ENCODE measurements at places on chromosomes 3 and 15.

DNA sequence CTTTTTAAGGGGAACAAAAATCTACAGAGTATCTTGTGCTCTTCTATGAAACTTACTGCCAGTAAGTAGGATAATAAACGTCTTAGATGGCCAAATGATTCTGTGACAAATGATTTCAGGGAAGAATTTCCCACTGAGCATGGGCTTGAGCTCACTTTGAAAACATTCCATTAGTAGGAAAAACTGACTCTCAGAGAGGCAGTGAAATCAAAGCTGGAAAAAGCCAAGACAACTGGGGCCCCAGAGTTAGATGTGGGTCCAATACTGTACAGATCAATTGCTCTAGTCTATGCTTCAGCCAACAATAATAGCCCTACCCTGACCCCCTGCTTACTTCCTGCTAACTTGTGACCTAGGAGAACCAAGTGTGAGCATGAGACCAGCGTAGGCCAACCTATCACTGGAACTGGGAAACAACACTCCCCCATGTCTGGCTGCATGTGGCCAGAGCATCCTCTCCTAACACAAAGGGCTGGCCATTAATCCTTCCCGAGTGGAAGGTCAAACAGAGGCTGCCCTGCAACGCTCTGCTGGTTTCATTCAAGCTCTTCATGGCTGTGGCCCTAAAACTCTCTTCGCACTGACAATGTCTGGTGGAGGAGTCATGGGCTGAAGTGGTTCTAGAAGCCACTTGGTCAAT lies 68.8 kb downstream of the FOXB1 start:
- no peak for DNase-seq

- DNase-seq, result no peak
These were observed 109.3 kb downstream of the OXNAD1 start for GRCh38 chr3:16374047-16374934.

- no peak for DNase-seq
These were observed 102.8 kb upstream of the GBE1 start for GRCh38 chr3:81864272-81864671.

DNA sequence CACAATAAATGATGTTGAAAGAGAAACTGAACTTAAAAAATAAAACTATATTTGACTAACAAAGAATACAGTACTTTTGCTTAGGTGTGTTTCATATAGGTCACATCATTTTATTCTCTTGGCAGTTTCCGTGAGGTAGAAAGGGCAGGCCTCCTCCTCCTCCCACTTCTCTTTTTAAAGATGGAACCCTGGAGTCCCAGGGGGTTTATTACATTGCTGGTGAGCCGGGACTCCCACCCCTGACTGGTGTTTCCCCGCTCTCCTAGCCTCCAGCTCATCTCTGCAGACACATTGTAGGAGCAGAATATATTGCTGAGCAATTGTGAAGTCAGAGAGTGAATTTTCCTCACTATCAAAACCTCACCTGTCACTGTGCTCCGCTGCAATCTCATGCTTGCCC lies 30.0 kb downstream of the ZDHHC23 start:
- DNase-seq, result no peak

DNA sequence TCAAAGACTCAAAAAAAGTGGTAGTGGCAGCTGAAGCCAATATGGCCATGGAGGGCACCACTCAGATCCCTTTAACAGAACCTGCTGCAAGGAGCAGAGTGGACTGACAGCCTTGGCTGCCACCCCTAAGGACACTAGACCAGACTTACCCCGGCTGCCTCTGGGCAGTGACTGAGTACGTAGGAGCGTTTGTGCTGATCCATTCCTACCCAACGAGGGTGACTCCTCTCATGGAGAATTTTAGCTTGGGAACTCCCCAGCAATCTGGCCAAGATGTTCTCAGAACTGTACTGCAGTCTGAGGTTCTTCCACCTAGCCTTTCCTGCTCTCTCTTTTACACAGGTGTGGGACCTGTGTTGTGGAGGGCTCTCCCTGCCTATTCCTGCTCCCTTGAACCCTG lies 22.1 kb downstream of the CLEC3B start:
- DNase-seq, result no peak

DNA sequence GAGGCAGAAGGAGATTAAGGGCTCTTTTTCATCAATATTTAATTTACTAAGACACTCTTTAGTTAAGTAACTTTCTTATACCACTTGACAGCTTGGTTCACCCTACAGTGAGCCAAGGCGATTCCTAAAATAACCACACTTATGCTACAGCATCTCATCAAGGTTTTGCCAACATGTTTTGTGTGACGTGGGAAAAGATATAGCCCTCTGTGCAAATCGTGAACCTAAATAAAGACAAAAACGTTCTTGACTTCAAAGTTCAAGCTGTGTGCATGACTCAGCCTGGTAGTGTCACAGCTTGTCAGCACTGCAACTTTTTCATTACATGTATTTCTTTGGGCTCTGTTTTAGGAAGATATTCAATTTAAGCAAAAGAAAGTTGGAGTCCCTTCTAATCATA lies 297.0 kb upstream of the EPHA3 start:
- no peak for DNase-seq

GRCh38 chr15:41689834-41690233 lies 29.6 kb downstream of the MGA start:
- no peak for DNase-seq

DNA sequence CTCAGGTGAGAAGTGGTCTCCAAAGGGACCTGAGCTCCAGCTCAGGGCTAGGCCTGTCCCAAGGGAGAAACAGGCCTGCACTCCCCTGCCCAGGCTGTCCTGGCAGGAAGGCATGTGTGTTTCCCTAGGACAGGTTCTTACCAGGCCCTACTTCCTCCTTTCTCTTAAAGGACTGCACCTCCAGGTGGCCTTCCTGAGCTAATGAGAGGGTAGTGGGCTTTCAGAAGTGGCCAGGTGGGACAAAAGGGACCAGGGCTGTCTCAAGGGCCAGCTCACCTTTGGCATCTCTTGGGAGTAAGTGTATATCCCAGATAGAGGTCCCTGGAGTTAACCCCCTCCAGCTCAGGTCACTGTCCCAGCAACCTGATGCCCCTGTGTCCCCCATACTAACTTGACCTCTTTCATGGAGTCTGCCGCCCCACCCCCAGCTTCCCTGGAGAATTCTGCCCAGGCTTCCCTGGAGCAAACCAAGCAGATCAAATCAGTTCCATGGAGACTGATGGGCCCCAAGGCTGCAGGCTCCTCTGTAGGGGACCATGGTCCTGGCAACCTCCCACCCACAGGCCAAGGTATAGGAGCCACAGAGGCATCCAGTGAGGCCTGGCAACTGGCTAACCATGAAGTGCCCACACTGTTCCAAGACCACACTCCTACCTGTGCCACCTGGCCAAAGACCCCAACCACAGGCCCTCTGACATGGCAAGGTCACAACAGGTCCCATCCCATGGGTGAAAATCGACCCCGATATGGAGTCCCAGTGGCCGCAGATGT lies 67.6 kb downstream of the ZNF445 start:
- DNase-seq, result no peak

GRCh38 chr3:64488939-64489338 lies 198.9 kb downstream of the ADAMTS9 start:
- no peak for DNase-seq

GRCh38 chr3:106185949-106186348 lies 317.1 kb upstream of the CBLB start:
- DNase-seq, result no peak

- no peak for DNase-seq
These were observed 51.6 kb upstream of the BLM start for GRCh38 chr15:90665288-90666134.

DNA sequence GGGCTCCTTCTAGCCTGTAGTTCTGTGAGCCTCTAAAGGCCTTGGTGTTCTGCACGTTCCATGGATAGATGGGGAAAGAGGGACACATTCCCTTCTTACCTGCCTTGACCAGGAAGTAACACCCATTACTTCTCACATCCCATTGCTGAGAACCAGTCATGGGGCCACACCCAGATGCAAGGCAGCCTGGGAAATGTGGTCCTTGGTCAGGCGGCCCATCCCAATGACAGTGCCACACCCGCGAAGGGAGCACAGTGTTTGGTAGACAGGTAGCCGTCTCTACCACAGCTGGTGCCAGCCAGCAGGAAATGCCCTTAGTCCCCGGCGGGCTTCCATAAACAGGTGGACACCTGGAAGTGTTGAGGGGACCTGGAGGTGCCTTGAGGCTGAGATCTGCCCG lies 23.2 kb upstream of the LCTL start:
- no peak for DNase-seq

DNA sequence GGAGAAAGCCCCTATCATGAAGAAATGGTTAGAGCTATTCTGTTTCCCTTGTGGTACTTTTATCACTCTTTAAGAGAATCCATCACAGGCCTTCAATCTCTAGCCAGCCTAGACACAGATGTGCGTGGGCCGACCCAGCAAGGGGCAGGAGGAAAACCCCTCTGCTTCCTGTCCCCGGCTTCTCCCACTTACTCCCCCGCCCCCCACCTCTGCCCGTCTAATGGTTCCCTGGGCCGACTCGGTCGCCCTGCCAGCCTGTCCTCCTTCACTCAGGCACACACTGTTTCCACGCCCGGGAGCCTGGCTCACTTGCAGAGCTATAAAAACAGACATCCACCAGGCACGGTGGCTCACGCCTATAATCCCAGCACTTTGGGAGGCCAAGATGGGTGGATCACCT lies 58.3 kb upstream of the TFRC start:
- no peak for DNase-seq

DNA sequence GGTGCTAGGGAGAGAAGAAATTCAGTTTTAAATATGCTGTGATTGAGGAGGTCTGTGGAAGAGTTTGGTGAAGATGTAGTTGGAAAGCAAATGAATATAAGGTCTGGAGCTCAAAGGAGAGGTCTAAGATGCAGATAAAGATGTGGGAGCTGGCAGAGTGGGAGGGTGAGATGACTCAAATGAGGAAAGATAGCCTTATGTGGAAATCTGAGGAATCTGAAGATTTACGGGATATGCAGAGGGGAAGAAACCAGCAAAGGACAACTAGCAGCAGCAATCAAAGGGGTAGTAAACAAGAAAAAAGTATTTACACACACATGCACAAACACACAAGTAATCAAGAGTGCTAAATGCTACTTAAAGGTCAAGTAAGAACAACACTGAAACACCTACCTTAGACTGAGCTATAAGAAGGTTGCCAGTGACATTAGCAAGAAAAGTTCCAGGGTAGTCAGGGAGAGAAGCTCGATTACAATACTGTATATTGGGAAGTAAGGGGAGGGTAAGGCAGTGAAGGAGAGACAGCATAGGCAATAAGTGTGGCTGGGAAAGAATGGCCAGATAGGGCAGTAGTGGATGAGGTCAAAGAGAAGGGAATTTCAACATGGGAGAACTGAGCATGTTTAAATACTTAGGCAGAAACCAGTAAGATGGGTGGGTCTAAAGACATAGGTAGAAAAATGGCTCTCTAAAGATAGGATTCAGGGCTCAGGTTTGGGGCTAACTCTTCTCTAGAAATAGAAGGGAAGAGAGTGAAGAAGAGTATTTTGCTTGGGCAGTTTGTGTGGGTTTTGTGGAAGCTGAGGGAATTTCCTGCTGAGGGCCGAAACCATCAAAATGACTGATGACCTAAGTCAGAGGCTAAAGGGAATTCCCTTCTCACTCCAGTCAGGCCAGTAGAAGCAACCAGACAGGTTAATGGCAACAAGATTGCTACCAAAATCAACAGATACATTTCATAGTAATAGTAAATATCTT lies 8.9 kb downstream of the CMTM6 start:
- DNase-seq, result no peak

- DNase-seq, result no peak
These were observed 27.3 kb upstream of the ST8SIA2 start for GRCh38 chr15:92366381-92366780.

DNA sequence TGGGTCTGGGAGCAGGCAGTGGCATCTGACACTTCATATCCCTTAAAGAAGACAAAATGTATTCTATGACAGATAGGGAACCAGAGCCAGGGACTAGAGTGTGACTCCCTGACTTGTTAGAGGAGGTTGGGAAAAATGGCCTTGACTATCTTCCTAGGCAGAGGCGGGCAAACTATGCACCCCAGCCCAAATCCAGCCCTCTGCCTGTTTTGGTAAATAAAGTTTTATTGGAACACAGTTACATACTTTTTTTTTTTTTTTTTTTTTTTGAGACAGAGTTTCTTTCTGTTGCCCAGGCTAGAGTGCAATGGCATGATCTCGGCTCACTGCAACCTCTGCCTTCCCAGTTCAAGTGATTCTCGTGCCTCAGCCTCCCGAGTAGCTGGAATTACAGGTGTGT lies 47.3 kb downstream of the QTRT2 start:
- no peak for DNase-seq

DNA sequence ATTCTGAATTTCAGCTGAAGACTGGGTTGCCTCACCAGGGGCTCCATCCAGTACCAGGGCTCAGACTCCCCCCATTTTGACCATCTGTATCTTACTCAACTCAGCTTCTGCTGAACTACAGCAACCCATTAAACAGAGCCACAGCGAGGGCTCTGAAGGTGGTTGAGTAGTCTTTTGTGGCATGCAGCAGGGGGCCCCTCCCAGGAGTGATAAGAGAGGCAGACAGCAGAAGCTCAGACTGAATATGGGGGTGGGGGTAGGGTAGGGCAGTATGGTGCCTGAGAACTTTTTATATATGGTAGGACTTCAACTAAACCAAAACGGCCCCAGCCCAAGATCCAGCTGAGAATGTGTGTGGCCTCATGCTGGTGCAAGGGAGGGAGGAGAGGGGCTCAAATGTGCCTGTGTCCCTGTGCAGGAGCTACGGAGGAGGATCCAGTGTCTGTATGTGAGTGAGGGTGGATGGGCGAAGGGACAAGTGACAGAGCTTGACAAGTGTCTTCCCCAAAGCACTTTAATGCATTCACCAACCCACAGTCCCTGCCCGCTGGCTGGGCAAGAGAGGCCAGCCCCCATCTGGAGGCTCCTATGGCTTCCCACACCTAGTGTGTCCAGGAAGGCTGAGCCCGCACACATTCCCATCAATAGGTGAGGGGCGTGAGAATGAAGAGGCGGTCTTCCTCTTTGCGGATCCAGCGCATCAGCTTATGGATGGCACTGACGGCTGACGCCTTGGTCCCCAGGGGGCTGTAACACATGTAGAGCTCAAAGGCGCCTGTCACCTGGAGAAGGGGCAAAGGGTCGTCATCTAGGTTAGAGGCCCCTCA lies 4.9 kb upstream of the MST1R start:
- no peak for DNase-seq

DNA sequence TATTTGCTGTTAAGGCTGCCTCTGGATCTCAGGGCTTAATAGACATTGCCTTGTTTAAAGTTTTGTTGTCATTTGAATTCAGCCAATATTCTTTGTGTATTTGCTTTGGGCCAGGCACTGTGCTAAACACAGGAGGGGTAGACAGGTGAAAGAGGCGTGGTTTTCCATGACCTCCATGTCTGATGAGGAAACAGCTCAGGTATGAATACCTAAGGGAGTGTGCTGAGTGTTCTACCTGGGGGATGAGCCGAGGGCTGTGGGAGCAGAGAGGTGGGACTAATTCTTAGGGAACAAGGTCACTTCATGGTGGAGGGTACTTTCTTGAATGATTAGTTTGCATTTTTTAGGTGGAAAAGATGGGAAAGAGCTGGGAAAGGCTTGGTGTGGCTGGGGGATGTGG lies 108.2 kb downstream of the THSD4 start:
- DNase-seq, result no peak

Data from esophagus squamous epithelium (tissue), 5 donors.